ENCODE measurements at places on chromosomes 13 and 19.

DNA sequence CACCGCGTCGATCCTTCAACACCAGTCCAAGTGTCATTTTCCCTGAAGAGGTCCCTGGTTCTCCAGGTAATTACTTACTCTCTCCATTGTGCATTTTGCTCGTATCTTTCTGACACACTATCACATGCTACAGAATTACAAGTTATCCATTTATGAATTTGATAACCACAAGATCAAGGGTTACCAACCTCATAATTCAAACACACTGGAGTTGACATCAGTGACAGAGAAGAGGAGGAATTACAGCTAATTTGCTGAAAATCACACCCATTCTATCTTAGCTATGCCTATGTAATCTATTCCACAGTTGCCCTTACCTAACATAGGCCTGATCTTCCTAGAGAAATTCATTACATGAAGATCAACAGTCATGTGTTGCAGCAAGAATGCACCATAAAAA lies 14.2 kb downstream of the ZC3H13 start:
- DNase-seq: no peak

DNA sequence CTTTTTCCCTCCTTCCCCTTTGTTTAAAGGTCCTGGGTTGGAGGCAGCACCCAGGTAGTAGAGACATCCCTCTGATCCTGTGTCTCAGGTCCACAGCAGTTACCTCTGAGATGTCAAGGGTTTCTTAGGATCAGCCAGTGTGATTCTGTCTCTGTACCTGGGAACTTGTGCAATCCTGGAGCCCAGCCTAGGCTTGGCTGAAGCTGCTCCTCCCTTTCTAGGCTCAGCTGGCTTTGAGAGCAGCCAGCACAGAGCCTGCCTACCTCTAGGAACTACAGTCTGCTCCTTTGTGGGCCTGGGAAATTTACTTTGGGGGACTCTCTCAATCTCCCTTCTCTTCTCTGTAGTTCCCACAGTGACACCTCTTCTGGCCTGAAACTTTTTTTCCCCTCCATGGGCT lies 171.6 kb downstream of the MTUS2 start:
- no peak for DNase-seq

- DNase-seq: no peak
Measured at GRCh38 chr13:22562116-22562515, 618.7 kb upstream of the SGCG start.

DNA sequence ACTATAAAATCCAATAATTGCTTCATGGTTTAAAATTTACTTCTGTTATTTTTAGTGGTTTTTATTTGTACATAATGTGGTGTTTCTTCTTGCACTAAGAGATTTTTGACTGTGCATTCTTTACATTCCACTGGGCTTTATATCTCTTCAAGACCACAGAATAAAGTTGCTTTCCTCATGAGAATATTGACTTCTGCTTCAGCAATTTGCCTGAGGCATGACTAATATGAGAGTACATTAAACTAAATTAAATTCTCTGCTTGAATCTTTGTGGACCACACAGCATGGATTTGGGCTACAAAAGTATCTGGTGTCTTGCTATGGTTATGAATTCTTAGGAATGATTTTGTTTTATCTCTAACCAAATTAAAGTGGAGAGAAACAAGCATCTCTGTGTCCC lies 1463.4 kb upstream of the PCDH20 start:
- DNase-seq: peak; percentile 24

- DNase-seq: no peak
Measured at GRCh38 chr19:17389957-17390664, 3.9 kb downstream of the CCDC194 start.

DNA sequence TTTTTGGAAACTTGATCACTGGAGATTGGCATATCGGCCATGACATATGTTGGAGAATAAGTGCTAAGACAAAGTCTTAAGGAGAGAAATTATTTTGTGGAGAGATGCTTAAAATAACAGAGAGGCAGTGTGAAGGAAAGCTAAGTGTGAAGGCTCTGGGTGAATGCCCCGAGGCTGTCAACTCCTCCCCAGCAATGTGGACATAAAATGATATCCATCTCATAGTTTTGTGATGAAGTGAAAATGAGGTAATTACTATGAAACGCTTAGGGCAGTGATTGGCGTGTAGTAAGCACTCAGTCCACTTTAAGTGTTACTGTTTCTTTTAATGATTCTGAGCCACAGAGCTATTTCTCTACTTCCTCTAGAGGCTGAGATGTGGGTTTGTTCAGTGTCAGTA lies 195.8 kb upstream of the KLF12 start:
- no peak for DNase-seq

DNA sequence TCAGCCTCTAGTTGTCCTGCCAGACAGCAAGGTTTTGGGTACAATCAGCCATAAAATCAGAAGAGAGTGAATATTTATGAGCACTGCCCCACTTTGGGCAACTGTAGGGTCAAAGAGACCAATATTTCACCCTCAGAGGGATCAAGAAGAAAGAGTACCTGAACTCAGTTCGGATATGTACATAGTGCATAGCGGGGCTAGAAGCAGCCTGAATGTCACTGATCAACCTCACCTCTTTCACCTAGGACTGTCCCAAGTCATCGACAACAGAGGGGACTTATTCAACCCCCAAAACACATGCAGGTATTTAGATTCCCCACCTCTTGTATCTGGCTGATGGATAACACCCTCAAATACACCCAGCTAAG lies 446.9 kb downstream of the COG6 start:
- no peak for DNase-seq

DNA sequence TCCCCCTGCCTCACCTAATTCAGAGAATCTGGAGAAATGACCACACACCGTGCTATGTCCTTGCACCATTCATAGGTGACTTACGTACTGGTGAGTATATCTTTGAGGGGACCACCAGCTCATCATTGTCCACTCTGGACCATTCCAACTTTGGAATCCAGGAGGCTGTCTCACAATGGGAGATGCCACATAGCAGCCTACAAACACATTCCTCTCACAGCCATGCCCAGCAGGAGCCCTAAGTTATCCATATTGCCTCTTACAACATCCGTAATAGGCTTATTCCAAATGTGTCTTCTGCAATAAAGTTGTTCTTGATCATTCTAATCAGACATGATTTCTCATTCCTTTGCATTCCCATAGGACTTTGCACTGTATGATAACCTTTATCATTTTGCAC lies 436.7 kb downstream of the EFNB2 start:
- no peak for DNase-seq

DNA sequence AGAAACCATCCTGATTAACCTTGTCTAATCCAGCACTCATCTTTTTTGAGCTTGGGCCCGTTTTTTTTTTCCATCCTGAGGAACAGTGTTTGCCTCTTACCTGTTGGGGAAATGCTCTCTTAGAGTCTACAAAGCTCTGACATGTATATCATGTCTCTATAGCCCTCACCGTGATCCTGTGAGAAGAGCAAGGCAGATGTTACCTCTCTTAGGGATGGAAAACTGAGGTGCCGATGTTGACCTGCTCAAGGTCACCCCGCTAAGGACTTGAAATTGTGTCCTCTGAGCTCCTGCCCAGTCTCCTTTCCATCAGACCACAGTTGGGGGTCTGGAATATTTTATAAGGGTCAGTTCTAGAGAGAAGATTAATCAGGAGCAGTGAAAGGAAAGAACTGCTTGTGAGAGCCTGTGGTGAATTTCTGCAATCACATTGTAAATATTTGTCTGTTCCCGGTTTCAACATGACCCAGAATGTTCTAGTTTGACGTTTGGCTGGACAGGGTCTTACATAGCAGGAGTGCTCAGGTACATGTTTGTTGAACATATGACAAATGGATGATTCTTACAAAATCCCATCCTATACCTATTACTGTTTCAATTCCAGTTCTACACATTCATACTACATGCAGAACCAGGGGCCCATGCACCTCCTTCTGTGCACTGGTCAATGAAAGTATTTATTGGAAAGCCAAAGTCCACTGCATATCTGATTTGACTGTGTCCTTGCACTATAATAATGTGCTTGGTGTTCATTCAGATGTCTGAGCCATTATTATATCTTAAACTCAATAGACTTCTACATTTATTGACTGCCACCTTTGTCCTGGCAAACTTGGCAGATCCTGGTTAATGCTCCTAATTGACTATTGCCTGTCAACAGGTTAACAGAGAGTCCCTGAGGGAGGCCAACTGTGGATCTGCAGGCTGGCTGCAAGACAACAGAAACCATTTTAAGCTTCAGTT lies 12.1 kb downstream of the SLC25A15 start:
- no peak for DNase-seq

All from AG04450 (cell line).